Muscle of leg (tissue), 16 donors: ENCODE measurements at places on chromosomes 16 and 17.

DNA sequence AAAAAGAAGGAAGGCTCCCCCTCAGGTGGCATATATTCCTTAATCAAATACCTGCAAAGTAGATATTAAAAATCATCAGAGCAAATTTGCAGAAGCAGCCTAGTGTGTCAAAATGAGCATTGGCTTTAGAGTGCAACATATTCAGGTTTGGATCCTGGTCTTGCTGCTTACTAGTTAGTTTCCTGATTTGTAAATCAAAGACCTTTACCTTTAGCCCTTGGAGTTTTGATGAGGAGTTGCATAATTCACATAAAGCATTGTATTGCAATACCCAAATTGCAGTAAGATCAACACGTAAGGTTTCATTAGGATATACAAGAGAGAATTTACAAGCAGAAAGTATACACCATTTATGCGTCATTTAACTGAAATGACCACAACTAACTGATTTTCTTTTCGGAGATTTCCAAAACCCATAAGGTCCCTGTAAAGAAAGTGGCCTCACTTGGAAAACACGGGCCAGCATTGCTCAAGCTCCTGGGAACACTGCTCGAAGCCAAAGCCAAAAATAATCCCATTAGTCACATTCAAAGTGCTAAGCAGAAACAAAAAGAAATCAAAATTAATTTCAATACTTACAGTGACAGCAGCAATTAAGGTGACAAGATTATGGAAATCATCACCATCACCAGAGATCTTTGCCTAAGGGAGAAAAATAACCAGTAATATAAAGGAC is 415.9 kb upstream of the ERCC4 start:
- H3K27ac ChIP-seq: no peak overlapping the region
- no peak overlapping the region for H3K4me3 ChIP-seq
- no peaks in the 10 kb centered on the region for H3K4me1 ChIP-seq
- no peaks in the 10 kb centered on the region for H3K27me3 ChIP-seq

GRCh38 chr16:57485916-57486857 is at the start of gene DOK4:
Gene DOK4 (minus strand): TSS chr16:57486493. CDS start chr16:57479507, 6,986 bp downstream.
- peaks cover 6% of the 10 kb centered on the region for H3K27me3 ChIP-seq
- peaks cover 20% of the 10 kb centered on the region for H3K4me1 ChIP-seq

DNA sequence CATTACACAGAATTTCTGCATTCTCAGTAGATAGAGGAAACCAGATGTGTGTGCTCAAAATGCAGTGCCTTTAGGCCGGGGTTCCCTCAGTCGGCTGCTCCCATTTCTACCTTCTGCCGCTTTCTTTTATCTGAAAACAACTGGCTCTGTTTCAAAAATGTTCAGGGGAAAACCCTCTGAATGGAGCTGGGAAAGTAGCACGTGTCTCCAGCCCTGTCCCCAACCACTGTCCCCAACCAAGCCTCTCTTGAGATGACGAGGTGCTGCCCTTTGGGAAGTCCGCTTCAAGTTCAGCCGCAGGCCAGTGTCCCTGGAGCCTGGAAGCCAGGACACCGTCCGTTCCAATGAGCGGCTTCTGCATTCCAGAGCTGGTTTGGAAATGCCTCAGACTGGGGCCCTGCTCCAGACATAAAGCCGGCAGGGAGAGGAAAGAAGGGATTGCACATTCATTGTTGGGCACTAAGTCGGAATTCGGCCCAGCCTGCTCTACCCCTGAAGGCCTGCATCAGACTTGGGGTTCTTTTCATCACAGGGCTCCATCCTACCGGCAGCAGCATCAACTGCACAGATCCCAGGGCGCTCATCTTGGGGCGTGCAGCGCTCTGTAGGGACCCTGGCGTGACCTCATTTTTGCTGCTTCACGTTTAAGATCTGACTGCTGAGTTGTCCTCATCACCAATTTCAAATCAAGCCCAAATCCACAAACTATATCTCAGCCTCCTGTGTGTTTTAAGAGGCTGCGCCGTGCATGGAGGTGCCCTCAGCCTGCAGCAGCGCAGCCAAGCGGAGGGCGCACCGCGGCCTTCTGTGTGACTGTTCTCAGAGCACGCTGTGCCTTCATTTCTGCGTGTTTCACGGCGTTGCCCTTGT is 111.3 kb downstream of the BANP start:
- H3K36me3 ChIP-seq: peaks cover 28% of the 10 kb centered on the region
- peaks cover 31% of the 10 kb centered on the region for H3K4me1 ChIP-seq
- H3K4me3 ChIP-seq: no peak overlapping the region

- H3K27me3 ChIP-seq: no peaks in the 10 kb centered on the region
- DNase-seq: peak; percentile 28
- peaks cover 20% of the 10 kb centered on the region for H3K4me1 ChIP-seq
- peak overlapping the region; percentile 95 for H3K4me3 ChIP-seq
These were observed 628 bp downstream of the GABARAPL2 start for GRCh38 chr16:75566758-75567255.

DNA sequence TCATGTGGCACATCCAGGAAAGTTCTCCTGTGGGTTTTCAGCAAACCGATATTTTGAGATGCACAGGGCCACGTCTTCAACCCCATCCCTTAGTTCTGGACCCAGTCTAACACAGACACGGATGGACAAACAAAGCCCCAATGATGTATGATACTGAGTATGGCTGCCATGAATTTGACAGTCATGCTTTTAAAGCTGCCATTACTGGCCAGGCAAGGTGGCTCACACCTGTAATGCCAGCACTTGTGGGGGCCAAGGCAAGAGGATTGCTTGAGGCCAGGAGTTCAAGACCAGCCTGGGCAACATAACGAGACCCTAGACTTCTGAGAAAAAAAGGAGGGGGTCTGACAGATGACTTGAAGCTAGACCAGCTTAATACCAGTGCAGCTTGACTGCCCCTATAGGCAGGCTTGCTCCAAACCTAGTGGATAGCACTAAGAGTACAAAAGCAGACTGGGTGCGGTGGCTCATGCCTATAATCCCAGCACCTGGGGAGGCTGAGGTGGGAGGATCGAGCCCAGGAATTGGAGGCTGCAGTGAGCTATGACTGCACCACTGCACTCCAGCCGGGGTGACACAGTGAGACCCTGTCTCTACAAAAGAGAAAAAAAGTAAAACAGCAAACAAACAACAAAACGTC is 10.8 kb upstream of the ZNF629 start:
- no peaks in the 10 kb centered on the region for H3K27me3 ChIP-seq
- no peaks in the 10 kb centered on the region for H3K36me3 ChIP-seq
- no peak overlapping the region for H3K27ac ChIP-seq
- no peak for DNase-seq
- no peaks in the 10 kb centered on the region for H3K4me1 ChIP-seq
- H3K4me3 ChIP-seq: no peak overlapping the region

DNA sequence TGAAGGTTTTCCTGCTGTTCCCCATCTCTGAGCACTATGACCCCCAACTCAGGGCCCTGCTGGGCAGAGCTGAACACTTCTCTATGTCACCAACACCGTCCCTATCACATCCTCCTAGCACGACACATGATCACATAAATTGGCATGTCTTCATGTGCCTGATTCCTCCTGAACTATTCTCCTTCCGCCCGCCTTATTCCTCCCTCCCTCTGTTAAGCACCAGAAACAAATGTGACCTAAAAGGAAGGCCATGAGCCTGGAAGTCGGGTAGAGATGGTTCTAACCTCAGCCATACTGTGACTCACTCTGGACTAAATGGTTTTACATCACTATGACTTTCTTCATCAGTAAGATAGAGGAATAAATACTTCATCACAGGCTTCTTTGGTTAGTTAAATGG is 80.8 kb upstream of the DYNLRB2 start:
- peak; percentile 78 for DNase-seq
- no peaks in the 10 kb centered on the region for H3K27me3 ChIP-seq
- peak overlapping the region; percentile 79 for H3K27ac ChIP-seq

DNA sequence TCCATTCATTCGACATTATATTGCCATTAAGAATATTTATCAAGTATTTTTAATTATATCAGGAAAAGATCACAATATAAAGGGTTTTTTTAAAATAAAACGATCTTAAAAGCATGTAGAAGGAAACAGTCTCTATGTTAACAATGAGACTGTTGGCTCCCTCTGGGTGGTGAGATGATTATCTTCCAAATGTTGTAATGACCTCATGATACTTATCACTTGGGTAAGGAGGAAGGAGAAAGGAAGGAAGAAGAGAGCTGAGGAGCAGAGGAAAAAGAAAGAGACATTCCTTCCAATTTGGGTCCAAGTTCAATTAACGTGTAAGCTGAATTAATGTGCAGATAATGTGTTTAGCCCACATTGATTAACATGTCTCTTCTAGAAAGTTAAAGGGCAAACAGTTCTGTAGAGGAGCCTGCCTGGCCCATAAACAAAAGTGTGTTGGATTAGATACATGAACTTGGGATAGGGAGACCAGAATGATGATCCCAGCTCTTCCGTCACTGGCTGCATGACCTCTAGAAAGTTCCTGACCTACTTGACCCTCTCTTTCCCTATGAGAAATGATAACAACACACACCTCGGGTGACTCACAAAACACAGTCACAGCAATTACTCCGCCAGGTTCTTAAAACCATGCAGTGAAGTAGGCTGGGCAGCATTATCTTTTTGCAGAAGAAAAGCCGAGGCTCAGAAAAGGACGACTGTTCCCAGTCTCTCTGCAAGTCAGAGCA is 32.0 kb downstream of the PIMREG start:
- H3K4me3 ChIP-seq: no peak overlapping the region
- no peak overlapping the region for H3K27ac ChIP-seq
- H3K36me3 ChIP-seq: peaks cover 3% of the 10 kb centered on the region
- no peaks in the 10 kb centered on the region for H3K27me3 ChIP-seq

DNA sequence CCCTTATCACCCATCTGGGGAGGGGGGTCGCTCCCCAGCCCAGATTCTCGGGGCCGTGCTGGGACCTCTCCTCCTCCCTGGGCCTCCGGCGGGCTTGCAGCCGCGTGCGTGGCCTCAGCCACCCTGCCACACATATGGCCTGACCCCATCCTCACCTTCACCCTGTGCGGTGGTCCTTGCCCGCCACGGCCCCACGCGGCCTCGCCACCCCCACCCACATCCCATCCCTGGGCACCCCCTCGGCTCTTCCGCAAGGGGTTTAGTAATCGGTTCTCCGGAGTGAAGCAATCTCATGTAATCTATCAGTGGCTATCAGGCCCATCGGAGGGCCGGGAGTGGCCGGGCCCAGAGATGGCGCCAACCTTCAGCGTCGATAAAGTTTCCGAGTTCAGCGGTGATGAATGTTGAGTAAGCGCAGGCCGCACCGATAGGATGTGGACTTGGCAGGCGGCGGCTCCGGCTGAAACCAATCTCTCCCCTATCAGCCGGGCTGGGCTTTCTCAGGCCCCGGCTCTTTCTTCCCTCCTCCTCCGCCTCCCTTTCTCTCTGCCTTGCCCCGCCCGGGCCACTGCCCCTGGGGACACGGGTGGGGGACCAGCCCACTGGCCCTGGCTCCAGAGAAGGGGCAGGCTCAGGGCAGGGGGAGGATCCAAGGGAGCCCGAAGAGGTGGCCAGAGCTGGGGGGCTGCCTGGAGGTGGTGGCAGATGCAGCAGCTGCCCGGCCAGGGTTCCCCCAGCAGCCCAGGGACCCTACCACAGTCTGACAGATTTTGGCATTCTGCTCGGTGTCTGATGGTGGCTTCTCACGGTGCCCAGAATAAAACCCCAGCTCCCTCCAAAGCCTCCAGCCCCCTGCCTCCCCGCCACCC is 20.8 kb downstream of the ZFPM1 start:
- DNase-seq: peak; percentile 34
- H3K4me3 ChIP-seq: no peak overlapping the region
- H3K36me3 ChIP-seq: no peaks in the 10 kb centered on the region

- DNase-seq: no peak
- no peak overlapping the region for H3K4me3 ChIP-seq
- H3K36me3 ChIP-seq: no peaks in the 10 kb centered on the region
- H3K27me3 ChIP-seq: no peaks in the 10 kb centered on the region
- H3K4me1 ChIP-seq: peaks cover 4% of the 10 kb centered on the region
These were observed 11.5 kb downstream of the PDP2 start for GRCh38 chr16:66891797-66892196.

- H3K4me3 ChIP-seq: no peak overlapping the region
- H3K27me3 ChIP-seq: no peaks in the 10 kb centered on the region
- H3K27ac ChIP-seq: no peak overlapping the region
- peaks cover 57% of the 10 kb centered on the region for H3K36me3 ChIP-seq
These were observed 15.1 kb downstream of the GNPTG start for GRCh38 chr16:1366712-1367299.

DNA sequence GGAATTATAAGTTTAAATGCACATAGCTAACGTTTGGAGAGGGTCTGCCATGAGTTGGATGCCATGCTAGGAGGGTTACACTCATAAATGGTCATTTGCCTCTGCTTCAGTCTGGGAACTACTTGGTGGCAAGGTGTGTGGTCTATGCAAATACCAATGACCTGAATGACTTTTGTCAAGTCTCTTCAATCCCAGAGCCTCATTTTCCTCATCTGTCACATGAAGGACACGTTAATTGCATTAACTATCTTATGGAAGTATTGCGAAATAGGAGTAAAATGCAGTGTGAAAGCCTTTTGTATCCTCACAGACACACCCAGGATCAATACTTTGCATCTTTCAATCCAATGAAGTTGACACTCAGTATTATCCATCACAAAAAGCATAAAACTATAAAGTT is 62.8 kb downstream of the CDK5R1 start:
- no peak for DNase-seq
- no peaks in the 10 kb centered on the region for H3K4me1 ChIP-seq
- H3K4me3 ChIP-seq: no peak overlapping the region
- H3K27ac ChIP-seq: no peak overlapping the region

DNA sequence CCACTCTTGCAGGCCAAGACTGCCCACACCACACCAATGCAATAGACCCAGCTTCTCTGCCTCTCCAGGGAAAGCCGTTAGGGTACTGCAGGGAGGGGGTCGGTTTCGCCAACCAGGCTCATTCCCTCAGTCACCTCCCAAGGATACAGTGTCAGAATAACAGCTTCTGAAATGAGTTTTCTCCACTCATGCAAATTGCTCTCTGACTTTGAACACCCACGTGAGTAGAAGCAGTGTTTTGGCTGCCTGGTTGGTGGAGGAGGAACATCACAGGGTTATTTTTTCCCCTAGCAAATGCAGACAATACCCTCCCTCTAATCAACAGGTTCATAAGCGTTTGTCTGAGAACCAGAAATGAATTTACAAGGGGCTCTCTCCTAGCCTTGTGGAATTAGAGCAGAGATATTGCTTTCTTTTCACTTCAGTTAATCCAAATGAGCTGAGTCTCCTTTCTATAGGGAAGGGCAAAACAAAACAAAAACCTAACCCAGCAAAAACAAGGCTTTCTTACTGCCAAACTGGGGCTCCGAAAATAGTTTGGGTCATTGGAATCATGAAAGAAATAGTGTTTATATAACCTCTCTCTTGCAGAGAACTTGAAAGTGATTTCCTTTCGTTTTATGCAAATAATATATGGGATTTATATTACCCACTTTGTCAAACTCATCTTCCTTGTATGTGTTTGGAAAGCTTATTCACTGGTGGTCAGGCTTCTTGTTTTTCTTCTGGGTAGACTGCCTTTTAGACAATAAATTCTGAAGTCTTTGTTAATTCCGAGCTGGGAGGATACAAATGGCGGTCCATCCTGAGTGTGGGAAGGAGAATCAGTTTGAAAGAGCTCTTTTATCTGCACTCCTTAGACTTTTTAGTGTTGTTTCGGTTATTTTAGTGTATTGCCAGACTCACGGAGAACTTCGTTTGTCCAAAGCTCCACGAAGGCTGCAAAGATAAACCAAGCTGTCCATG is 229.9 kb downstream of the MSI2 start:
- H3K27me3 ChIP-seq: peaks cover 10% of the 10 kb centered on the region
- H3K36me3 ChIP-seq: no peaks in the 10 kb centered on the region
- peaks cover 31% of the 10 kb centered on the region for H3K4me1 ChIP-seq
- no peak overlapping the region for H3K27ac ChIP-seq

- H3K36me3 ChIP-seq: peaks cover 17% of the 10 kb centered on the region
- no peak overlapping the region for H3K27ac ChIP-seq
- H3K4me3 ChIP-seq: no peak overlapping the region
These were observed 56.5 kb upstream of the ERN1 start for GRCh38 chr17:64186171-64187092.
